ENCODE measurements at places on chromosomes 2 and 18. TPM values are rescaled to one million over a fixed set of nuclear protein-coding genes. Genes with fewer than 3 reads are reported as not detected.

The SIGLEC15 gene
- 0.44 TPM for total RNA-seq

The IL36A gene
- not detected for total RNA-seq

The CCDC85A gene
- total RNA-seq, result 32.7 TPM

DNA sequence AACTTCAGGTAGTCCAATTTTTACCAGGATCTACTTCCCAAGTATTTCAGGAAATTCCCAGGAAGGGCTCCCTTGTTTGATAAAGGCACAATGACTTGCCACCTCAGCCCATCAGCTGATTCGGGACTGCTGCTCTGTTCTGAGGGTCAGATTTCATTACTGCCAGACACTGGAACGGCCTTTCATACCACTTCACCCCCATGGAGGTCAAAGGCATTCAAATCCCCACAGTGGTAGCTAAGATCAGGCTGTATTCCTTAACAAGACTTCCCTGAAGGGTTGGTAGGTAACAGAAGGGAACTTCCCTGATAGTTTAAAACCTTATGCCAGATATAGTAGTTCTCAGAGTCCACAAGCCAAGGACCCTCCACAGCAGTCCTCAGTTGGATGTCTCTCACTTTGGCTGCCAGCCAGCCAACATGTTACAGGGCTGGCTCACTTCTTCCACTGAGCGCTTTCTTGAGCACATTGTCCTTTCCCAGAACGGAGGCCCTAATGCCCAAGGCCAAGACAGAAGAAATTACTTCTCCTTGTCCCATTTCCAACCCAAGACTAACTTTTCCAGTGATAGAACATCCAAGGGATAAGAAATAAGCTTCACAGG is 40.0 kb upstream of the GLS start:
- no peaks in the 10 kb centered on the region for H3K27me3 ChIP-seq
- H3K4me1 ChIP-seq, result no peaks in the 10 kb centered on the region
- no peak overlapping the region for H3K4me3 ChIP-seq
- DNase-seq, result no peak

All from upper lobe of left lung (tissue), 6 donors.